ENCODE measurements at places on chromosomes 5 and 9. TPM values are rescaled to one million over a fixed set of nuclear protein-coding genes. Genes with fewer than 3 reads are reported as not detected.
A peak's percentile ranks its signal among the peaks of the same experiment; 100 is the strongest.

Gene CORO2A
- total RNA-seq = 0.72 TPM

DNA sequence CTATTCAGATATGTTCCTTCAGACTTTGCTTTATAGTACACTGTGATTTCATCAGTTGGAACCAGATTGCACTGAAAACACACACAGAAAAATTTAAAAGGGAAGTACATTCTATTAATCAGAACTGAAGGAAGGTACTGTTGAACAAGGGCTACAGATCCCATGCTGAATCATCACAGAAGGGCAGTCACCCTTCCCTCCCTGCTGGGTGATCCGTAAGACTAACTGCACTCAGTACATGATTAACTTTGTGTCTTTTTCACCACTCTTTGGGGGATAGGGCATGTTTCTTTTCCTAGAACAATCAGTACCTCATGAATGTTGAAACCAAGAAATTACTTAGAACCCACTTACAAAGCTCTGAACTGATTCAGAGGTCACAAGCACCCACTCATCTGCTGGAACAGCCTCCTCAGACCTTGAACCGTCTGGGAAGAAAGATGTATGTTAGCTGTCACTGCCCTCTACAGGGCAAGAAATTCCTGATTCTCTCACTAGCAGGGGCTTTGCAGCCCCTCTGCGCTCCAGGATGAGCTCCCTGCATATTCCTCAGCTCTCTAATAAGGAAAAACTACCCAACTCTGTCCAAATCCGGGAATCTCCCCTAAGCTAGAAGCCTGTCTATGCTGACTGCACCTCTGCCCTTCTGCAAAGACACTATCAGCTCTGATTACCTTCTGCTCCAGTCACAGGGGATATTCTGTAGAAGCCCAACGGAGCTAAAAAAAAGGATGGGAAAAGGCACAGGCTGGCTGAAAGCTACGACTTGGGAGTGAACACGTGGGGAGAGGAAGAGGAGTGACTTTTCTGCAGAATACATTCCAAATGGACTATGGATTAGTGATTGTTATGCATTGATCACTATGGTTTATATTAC is 51.0 kb downstream of the IARS1 start:
- peak; percentile 81 for DNase-seq

DNA sequence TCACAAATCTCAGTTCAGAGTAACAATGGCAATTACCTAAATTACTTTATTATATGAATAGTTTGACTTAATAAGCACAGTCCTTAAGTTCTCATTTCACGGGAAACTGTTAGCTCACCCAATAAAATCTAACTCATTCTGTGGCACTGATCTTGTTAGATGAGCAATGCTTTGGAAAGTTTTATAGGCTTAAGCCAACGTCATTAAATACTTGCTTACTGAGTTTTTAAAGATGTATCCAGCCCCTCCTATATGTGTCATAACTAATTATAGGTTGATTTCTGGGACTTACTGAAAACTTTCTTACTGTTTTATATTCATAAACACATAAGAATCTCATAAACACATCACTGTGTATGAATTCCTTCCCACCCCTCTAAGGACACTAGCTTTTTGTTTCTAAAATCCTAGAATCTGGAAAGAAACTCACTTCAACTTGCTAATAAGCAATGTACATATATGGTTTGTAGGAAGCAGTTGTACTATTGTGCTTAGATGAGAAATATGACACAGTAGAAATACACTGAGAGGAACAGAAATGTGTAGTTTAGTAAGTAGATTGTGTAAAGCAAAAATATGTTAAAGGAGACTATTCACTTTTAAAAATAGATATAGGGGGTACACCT is 14.1 kb upstream of the MARCOL start:
- peak; percentile 18 for DNase-seq

- DNase-seq = no peak
Measured at GRCh38 chr9:33295571-33295970, 5.3 kb downstream of the NFX1 start.

- no peak for DNase-seq
Measured at GRCh38 chr5:102623329-102624065, 124.7 kb upstream of the SLCO6A1 start.

GRCh38 chr5:4661836-4662235 is 478.3 kb upstream of the ADAMTS16 start:
- DNase-seq = no peak

DNA sequence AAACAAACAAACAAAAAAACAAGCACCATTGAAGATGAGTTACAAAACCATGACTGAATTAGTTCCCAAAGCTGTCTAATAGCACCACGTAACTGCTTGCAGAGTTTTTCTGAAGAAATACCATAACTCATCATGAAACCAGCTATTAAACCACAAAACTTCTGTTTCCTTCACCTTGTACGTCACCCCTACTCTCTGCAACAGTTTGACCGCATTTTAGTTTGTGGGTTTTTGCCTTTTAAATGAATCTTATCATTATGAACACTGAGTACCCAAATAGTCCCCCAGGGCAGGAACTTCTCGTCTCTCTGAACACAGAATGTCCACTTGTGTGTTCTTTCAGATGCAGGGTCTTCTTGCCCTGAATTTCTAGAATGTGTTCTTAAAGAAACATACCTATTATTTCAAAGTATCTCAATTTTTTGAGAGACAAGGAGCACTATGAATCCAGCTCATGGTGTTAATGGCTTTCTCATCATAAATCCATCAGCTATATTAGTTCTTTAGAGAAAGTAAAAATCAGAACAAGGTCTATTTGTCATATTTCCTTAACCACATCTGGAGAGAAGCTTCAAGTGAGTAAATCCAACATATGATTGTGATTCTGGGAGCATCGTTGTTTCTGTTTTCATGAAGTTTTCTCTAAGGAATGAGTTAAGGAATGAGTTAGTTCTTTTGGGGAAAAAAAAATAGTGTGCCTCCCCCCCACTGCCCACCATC is 210.6 kb downstream of the AUH start:
- no peak for DNase-seq
